ENCODE measurements at places on chromosomes 1 and 21.

DNA sequence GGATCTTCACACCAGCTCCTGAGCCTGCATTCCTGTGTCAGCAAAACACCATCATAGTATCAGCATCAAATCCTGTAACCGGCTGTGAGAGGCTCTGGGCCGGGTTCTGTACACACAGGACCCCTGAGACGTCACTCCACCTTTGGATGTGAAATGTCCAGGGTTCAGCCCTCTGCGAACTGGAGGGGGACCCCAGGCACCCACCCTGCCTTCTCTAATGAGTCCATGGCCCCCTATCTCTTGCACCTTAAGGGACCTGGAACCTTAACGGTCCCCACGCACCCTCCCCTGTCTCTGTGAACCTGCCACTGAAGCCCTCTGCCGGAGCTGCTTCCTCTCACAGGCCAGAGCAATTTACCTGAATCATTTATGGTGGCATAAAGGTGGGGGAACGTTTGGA lies 257.8 kb downstream of the NPHP4 start:
- no peak for DNase-seq

- DNase-seq: no peak
Measured at GRCh38 chr1:167612587-167613385, 17.2 kb upstream of the RCSD1 start.

GRCh38 chr1:234554698-234555311 lies 55.2 kb downstream of the IRF2BP2 start:
- no peak for DNase-seq

GRCh38 chr1:61921435-61921834 lies 179.2 kb downstream of the PATJ start:
- DNase-seq: no peak

DNA sequence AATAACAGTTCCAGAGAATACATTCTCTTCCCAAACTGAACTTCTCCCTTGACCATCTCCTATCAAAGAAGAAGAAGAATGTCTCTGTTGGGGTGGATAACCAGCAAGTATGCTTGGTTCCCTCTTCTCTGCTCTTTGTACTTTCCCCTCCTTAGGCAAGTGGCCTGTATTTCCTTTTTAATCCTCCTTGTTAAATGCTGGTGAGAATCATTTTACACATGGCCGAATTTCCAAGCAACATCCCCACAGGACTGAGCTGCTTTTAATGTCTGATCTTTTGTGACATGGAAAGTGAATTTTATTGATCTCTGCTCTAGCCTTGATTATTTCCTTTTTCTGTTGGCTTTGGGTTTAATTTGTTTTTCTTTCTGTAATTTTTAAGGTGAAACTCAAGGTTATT lies 336.7 kb downstream of the DUSP10 start:
- no peak for DNase-seq

- DNase-seq: no peak
Measured at GRCh38 chr1:67761091-67761490, 72.2 kb downstream of the GNG12 start.

GRCh38 chr1:243849421-243850201 lies 432 bp downstream of the AKT3 start:
- peak; percentile 14 for DNase-seq

DNA sequence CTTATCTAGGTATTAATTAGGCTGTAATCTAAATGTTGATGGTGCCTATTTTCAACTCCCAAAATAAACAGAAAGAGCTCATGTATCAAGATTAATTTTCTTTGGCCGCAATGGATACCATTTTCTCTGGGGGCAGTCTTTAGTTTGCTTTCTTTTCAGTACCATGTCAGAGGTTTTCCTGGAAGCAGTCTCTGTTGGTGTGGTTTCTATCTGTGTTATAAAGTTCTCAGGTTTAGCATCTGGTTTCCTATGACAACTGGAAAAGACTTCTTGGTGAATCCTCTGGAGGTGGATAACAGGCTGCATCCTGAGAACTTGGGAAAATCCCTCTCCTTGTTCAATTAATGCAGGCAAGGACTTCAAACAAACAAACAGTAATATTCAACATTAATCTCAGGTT lies 38.7 kb upstream of the BATF3 start:
- DNase-seq: no peak

DNA sequence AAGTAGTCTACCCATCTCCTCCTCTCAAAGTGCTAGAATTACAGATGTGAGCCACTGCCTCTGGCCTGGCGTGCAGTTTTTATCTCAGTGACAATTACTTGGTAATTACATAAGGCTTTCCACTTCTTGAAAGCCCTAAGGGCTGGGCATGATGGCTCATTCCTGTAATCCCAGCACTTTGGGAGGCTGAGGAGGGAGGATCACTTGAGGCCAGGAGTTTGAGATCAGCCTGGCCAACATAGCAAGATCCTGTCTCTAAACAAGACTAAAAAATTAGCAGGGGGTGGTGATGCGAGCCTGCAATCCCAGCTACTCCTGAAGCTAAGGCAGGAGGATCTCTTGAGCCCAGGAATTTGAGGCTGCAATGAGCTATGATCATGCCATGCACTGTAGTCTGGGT lies 7.7 kb downstream of the HHAT start:
- DNase-seq: no peak

- DNase-seq: no peak
Measured at GRCh38 chr1:1929639-1930545, 10.8 kb upstream of the TMEM52 start.

- DNase-seq: no peak
Measured at GRCh38 chr1:5375481-5375880, 616.7 kb downstream of the NPHP4 start.

GRCh38 chr1:196723325-196724185 lies 51.1 kb upstream of the CFHR3 start:
- no peak for DNase-seq

DNA sequence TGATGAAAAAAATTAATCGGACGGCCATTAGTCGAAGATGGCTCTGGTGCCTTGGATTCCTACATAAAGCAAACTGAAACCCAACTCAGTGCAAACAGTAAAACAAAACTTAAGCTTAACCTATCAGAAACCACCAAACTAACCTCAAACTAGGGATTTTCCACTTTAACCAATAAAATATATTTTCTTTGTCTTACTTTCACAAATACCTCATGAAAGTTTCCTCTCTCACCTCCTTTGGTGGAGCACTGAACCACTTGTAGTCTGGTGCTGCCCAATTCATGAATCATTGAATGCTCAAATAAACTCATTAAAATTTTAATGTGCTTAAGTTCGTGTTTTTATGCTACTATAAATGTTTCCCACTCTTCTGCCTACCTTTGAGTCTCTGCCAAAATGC lies 7.0 kb downstream of the ADORA3 start:
- DNase-seq: no peak

GRCh38 chr1:64087768-64088167 lies 115.7 kb upstream of the UBE2U start:
- DNase-seq: no peak

DNA sequence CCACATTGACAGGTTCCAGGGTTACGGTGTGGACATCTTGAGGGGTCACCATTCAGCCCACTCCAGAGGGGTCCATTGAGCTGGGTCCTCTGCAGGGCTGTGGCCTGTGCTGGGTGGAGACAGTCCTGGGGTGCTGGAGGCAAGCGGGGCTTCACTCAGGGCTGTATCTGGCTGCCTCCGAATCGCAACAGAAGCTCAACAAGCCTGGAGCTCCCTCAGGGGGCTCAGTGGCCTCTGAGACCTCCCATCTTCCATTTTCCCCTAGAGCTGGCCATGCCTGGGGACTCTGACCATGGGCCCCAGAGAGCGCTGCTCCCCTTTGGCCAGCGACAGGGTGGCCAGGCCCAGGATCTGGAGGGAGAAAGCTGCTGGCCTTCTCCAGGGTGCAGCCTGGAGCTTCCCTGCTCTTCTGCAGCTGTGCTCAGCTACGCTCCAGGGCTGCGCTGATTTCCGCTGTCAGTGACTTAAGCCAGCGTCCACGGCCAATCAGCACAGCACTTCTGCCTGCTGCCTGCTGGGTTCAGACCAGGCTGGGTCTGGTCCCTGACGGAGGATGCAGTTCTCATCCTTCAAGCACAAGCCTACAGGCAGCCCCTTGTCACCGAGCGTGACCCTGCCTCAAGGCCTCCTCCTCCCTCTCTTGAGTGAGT lies 45.0 kb upstream of the ADARB1 start:
- no peak for DNase-seq

DNA sequence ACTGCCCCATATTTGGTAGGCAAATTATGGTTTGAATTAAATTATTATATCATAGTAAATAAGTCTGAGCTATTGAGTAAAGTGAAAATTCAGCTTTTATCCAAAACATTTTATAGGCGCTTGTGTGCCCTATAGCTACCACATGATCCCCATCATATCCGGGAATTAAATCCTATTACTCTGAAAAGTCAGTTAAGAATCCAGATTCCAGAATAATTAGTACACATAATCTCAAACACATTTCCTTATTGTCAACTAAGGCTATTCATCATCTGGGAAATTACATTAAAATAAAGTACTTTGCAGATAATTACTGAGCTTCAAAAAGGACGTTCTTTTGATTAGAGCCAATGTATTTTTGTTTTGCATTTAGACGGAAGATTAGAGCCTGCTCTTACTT lies 72.3 kb downstream of the CTH start:
- DNase-seq: no peak

DNA sequence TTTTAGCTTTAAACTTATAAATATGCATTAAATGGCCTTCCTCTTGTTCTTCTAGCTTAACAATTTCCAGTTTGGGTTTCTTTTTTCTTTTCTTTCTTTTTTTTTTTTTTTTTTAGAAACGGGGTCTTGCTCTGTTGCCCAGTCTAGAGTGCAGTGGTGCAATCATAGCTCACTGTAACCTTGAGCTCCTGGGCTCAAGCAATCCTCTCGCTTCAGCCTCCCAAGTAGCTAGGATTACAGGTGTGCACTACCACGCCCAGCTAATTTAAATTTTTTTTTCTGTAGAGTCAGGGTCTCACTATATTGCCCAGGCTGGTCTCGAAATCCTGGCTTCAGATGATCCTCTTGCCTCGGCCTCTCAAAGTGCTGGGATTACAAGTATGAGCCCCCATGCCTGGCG lies 37.9 kb upstream of the RUNX3 start:
- DNase-seq: no peak

GRCh38 chr1:100070201-100070939 lies 62.4 kb downstream of the SASS6 start:
- DNase-seq: no peak

DNA sequence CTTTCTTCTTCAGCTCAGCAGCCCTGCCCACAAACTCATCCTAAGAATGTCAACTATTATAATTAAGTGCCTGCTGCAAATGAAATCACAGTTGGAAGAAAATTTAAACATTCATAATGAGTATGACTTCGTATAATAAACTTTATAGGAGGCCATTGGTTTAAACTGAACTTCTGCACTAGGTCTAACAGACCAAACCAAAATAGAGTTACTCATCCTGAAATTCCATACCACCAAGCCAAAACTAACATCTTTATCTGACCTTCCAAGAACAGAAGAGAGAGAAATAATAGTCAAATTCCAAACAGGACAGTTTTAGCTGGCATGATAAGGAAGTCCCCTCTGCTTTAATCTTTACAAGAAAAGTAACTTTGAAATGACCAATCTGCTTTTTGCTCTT lies 472.4 kb upstream of the PRMT6 start:
- DNase-seq: no peak

DNA sequence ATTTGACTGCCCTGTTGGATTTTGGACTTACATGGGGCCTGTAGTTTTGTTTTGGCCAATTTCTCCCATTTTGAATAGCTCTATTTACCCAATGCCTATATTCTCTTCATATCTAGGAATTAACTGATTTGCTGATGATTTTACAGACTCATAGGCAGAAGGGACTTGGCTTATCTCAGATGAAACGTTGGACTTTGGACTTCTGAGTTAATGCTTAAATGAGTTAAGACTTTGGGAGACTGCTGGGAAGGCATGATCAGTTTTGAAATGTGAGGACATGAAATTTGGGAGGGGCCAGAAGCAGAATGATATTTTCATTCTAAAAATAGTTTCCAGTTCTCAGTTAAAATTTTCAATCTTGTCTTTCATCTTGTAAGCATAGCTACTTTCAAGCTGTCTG lies 222.3 kb downstream of the COP1 start:
- DNase-seq: no peak

DNA sequence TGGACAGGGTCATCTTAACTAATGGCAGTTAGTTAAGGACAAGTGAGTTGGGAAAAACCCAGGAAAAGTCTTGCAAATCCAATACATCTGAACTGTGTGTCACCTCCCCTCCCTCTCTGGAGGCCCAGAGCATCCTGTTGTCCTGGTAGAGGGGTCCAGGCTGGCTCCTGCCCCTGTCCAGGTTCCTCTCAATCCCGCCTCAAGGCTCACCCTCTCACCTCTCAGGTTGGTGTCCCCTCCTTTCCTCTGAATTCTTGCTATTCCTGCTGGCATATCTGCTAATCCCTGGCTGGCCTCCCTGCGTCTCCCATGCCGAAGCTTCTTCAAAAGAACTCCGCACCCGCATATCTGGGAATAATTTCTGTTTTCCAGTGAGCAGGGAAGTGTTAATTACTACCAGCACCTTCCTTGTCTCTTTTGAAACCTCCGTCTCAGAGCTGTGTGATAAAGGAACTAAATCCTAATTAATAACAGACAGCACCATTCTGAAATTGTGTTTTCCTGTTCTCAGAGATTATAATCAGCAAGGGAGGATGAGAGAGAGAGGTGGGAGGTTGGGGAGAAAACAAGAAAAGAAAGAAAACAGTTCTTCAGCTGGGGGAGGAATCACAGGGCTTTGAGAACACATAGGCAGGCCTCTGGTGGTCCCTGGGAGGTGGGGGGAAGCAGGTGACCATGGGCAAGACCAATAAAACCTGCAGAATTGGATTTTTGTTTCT lies 568.0 kb downstream of the PTPRU start:
- no peak for DNase-seq
